Activated CD8-positive, alpha-beta memory T cell treated with anti-CD3 and anti-CD28 coated beads for 24 hours (primary cell): ENCODE measurements at places on chromosomes 3 and 15.
A peak's percentile ranks its signal among the peaks of the same experiment; 100 is the strongest.

- DNase-seq = no peak
These were observed 400.1 kb downstream of the NSUN3 start for GRCh38 chr3:94462931-94463330.

DNA sequence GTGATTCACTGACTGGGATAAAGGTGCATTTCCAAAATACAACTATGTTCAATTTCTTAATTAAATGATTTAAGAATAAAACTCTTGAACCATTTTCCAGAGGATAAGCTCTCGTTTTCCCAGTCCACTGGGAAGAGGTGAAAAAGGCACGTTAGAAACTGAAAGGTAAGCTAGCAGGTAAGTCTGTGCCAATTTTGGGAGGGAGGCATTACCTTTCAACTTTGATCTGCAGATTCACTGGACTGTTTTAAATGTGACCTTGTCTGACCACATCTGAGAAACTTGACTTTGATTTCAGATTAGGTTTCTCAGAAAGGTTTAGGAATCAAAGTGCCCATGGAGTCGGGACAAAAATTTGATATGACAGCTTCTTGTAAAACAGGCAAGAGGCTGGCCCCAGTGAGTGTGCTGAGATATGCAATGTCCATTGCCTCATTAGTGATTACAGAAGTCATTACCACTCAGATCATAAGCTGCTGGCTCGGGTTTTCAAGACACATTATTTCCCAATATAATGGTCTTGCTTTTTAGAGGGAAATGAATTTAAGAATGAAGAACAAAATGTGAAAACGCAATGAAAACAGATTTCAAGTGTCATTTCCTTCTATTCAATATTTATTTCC lies 118.8 kb downstream of the ADAMTS9 start:
- DNase-seq = no peak

DNA sequence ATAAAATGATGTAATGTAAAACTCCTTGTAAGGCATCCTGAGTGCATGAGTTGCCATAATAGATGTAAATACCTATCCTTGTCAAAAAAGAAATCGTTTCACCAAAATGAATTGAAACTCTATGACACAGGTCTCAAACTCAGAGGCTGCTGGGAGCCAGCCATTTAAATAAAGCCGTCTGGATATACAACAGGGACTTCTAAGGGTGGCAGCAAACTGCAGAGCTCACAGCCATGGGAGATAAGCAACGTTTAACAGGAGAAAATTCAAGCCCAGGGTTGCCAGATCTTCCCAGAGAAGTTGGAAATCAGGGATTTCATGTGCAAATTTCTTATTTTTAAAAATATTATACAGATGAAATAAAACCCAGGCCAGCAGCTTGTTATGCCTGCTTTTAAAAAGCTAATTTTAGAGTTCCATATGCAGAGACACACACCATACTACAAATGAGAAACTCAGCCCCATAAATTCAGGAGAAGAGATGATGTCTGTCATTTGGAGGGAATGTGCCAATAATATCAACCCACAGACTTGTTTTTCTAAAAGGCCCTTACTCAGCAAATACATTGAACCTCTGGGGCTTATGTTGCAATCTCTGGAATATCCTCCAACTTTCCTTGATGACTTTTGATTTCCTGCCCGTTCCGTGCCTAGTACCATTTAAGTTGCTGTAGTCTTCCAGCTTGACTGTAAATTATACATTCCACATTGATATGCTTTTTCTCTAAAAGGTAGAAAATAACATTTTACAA lies 75.6 kb downstream of the AQP9 start:
- DNase-seq = no peak

DNA sequence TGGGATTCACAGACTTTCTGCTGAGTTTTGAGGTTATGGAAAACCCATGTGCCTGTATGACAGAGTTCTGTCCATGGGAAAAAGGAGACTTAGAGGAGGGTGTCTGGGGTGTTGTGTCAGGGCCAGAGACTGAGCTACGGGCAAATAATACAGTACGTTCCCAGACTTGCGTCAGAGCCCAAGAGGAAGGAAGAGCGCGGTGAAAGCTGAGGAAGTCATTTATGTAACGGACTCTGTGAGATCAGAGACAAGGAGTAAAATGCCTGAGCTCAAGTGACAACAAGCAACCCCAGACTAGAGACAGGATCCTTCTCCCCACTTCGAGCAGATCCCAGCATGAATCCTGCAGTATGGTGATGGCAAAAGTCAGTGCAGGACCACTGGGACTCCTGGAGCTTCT lies 368.6 kb upstream of the MCTP2 start:
- no peak for DNase-seq

- peak; percentile 30 for DNase-seq
These were observed 197.1 kb downstream of the UACA start for GRCh38 chr15:70566047-70566835.

DNA sequence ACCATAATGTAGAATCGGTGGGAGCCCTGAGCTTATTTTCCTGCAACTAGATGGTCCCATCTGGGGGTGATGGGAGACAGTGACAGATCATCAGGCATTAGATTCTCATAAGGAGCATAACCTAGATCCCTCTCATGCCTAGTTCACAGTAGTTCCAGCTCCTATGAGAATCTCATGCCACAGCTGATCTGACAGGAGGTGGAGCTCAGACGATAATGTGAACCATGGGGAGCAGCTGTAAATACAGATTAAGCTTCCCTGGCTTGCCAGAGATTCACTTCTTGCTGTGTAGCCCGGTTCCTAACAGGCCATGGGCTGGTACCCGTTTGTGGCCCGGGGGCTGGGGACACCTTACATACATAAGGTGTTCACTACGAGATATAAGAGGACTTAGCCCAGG lies 67.5 kb upstream of the LRRFIP2 start:
- DNase-seq = no peak

DNA sequence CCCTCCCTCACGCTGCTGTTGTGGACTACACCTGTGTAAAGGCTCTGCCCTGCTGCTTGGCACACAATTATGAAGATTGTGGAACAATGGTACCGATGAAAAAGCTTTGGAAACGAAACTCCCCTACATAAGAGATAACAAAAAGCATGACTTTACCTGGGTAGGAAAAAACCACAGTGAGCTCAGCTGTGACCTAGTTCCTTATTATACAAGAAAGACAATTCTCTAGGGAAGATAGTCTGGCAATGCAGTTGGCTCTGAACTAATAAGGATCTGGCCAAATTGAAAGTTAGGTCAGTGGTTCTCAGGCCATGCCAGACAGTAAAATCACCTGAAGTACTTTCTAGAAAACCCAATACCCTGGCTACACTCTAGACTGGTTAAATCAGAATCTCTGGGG lies 16.1 kb downstream of the CLEC3B start:
- no peak for DNase-seq

DNA sequence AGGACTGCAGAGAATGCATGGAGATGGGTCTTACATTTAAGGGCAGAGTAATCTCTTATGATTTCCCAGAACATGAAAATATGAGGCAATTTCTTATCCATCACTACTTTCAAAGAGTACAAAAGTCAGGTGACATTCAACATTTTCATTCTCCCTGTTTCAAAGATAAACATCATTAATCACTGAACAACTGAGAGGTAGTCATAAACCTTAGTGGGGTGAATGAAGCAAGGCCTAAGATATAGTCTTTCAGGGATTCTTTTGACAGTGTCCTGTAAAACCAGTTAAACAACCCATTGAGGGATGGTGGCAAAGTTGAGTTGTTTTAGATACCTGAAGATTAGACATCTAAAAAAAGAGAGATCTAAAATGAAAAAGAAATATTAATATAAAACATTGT lies 271.6 kb upstream of the CBLB start:
- DNase-seq = no peak

- no peak for DNase-seq
These were observed 183.3 kb upstream of the ADAMTS9 start for GRCh38 chr3:64870876-64871646.

DNA sequence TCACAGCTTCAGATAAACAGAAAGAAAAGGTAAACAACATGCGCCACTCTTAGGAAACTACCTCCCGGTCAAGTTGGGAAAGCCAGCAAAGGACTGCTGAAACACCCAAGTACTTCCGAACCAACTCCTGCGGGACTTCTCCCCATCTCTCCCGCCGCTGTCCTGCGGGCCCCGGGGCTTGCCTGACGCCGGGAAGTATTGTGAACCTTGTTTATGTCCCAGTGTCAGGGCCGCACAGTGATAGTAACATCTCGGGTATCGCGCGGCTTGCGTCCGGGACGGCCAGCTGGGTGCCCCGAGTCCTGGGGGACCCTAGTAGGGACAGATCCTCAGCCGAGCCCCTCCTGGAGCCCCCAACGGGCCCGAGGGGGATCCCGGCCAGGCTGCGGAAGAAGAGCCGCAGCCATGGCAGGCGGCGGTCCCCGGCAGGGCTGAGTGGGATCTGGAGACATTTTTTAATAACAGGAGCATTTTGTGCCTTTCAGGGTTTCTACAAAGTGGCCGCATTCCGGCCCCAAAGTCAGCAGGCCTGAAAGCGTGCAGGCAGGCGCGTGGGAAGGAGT lies 756 bp downstream of the CLPX start:
- DNase-seq = peak; percentile 78

- no peak for DNase-seq
These were observed 23.5 kb upstream of the SQOR start for GRCh38 chr15:45611305-45611704.

GRCh38 chr15:48281674-48282073 lies 49.6 kb upstream of the DUT start:
- no peak for DNase-seq

GRCh38 chr3:81433675-81434074 lies 327.8 kb downstream of the GBE1 start:
- no peak for DNase-seq

- DNase-seq = no peak
These were observed 268.0 kb downstream of the NR2F2 start for GRCh38 chr15:96598514-96598913.

DNA sequence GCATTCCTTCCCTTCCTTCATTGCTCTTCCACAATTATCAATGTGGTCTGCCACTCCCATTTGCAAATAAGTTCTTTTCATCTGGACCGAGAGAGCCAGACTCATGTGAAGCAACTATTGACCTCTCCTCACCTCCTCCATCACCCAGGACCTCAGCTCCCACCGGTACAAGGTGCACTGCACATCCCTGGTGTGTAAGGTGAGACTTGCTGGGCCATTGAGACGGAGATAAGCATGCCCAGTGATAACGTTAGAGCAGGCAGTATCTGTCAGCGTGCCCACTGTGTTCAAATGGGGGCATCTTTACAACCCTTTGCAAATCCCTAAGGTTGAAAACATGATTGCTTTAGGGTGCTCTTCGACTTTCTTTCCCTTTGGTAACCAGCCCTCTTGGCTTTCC lies 154.8 kb downstream of the ADAMTS17 start:
- DNase-seq = peak; percentile 19

- no peak for DNase-seq
These were observed 2.3 kb upstream of the FEM1B start for GRCh38 chr15:68275165-68275746.

- no peak for DNase-seq
These were observed 260.4 kb downstream of the WNT5A start for GRCh38 chr3:55226696-55227095.

- DNase-seq = no peak
These were observed 211.1 kb upstream of the GADL1 start for GRCh38 chr3:31105438-31106077.

DNA sequence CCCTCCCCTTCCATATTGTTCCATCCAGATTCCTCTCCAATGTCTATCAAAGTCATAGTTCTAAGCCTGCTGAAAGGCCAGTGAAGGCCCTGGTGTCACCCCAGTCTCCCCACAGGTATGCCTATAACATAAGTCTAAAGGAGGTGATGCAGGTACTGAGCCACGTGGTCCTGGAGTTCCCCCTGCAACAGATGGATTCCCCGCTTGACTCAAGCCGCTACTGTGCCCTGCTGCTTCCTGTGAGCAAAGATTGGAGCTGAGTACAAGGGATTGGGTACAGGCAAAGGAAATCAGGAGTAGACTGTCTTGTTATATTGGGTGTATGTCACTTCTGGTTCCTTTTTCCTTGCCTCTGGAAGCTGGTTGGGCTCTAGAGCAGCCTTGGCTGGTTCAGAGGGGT lies 8.2 kb downstream of the EIF2B5 start:
- DNase-seq = no peak

GRCh38 chr3:195809796-195810454 lies 1.8 kb downstream of the MUC4 start:
- no peak for DNase-seq

DNA sequence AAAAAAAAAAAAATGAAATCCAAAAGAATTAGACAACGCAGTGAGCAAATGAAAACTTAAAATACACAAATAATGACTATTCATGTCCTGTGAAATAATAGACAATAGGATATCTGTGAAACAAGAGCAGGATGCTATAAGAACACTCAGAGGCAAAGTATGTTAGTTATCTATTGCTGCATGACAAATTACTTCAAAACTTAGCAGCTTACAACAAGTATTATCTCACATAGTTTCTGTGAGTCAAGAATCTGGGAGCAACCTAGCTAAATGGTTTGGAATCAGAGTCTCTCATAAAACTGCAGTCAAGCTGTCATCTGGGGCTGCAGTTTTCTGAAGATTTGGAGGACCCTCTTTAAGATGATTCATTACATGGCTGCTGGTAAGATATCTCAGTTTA lies 36.5 kb upstream of the ZMAT3 start:
- DNase-seq = no peak

DNA sequence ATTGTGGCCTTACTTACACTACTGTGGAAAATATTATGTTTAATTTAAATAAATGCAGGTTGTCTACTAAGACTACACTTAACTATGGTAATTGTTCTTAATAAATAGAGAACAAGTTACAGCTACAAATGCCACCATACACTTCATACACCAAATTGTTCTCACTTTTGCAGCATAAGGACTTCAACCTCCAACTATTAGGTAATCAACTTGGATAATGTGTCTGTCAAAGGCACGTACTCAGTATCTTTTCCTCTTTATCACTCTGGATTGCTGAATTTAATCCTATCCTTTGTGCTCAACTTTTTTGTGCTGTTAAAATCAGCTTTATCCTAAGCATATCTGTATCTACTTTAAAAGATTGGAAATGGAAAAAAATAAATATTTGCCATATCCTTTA lies 41.6 kb upstream of the TMEM87A start:
- no peak for DNase-seq
